ENCODE measurements at places on chromosomes 4 and X.

GRCh38 chr4:89823416-89823815 lies 13.5 kb downstream of the SNCA start:
- no peak for ATAC-seq

DNA sequence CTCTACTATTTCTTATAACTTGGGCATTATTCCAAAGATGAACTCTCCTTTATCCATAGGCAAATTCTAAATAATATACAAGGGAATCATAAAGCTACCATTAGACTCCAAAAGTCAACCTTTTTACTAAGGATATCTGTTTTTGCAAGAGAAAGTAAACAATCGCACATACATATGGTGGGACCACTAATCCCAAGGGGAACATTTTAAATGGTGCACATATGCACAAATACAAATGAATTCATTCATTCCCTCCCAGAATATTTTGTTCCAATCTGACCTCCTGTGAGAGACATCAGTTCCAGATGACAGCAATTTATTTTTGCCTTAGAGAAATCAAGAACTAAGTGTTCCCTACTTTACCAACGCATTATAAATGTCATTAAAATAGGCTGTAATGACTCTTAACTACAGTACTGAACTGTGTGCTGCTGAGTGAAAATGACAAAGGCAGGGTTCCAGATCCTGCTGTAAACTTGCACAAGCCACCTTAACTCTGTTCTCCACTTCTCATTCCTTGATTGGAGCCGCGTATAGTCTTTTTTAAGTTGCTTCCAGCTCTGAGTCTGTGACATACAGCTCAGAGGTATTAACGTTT lies 2.0 kb downstream of the DHX15 start:
- no peak for ATAC-seq

DNA sequence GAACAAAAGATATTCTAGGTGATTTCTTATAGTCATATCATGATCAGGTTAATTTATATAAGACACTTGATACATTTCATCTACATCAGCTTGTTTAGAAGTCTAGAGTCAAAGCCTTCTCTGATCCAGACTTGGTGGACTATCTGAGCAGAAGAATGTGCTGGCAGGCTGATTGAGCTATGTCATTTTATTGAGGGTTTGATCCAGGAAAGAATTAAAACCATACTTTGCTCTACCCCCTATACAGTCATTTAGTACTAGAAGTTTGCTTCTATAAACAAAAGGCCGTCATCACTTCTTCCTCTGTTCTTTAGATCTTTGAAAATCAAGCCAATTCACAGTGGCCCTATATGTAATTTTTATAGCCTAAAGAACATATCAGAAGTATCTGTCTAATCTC lies 173.1 kb upstream of the PITX2 start:
- no peak for ATAC-seq

- no peak for ATAC-seq
These were observed 86.7 kb upstream of the MAGEA4 start for GRCh38 chrX:151825925-151826485.

- ATAC-seq = no peak
These were observed 36.9 kb downstream of the INTS6L start for GRCh38 chrX:135557344-135557743.

GRCh38 chrX:133648594-133648993 lies 233.3 kb upstream of the GPC4 start:
- ATAC-seq = no peak

DNA sequence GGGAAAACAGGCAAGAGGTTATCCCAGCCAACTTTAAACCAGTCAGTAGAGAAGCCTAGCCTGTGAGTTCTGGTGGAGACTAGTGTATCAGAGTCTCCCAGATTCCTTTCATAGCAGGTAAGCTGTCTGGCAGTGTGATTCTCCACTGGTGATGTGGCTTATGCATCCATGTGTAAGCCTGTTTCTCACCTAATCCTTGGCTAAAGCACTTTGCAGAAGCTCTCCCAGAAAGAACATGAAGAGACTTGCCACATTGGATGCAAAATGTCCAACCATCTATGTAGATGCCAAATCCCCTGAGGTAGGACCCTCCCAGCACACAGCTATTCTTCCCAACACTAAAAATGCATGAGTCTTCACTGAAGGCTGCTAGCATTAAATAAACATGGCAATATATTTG lies 111.7 kb downstream of the CHRNA9 start:
- no peak for ATAC-seq

All from stimulated activated memory B cell treated with anti-CD40 and anti-IgM and Interleukin-4, amounts not matched to agents 10 μg/mL and 1 μg/mL and 100 μg/mL, for 72 hours (primary cell).